ENCODE measurements at places on chromosomes 1 and 21. TPM values are rescaled to one million over a fixed set of nuclear protein-coding genes. Genes with fewer than 3 reads are reported as not detected.

PLXNA2 gene
- total RNA-seq: 5.4 TPM

DCST1 gene
- not detected for total RNA-seq

PTPN14 gene
- total RNA-seq: 49.8 TPM

UCHL5 gene
- 17.5 TPM for total RNA-seq

- H3K4me3 ChIP-seq: no peak overlapping the region
- H3K4me1 ChIP-seq: peaks cover 34% of the 10 kb centered on the region
- no peak overlapping the region for H3K27ac ChIP-seq
- H3K36me3 ChIP-seq: 0 out of 2 replicates have a peak, but pooled peaks cover 6% of the 10 kb centered on the region
- no peak for DNase-seq
Measured at GRCh38 chr1:201643835-201644104, 104.8 kb downstream of the NAV1 start.

DNA sequence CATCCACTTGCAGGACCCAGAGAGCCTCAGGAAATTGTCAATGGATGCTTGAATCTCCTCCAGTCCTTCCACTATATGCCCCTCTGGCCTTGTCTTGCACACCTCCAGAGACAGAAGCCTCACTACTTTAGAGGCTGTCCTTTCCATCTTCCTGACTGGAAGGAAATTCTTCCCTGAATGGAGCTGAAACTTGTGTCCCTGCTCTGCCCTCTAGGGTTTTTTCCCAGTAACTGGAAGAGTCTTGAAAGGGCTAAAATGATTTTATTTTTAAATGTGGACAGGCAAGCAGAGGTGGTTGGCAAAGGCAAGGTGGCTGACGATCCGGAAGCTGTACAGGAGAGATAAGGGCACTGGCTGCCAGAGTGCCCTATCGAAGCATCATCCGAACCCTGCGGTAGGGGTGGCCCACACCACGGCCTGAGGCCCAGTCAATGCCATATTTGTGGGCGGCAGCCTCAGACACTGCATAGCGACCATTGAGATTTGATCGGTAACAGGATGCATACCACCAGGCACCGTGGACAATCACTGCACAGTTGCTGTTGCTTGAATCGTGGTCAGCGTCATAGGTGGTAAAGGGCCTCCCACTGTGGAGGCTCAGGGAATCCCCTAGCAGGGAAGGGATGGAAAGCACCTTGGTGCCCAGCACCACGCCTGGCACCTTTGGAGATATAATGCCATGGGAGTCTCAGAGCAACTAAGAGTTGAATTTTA is 2.3 kb upstream of the MAP3K6 start:
- DNase-seq: peak; percentile 53
- H3K36me3 ChIP-seq: no peaks in the 10 kb centered on the region
- no peak overlapping the region for H3K27ac ChIP-seq
- H3K27me3 ChIP-seq: no peaks in the 10 kb centered on the region
- H3K4me3 ChIP-seq: no peak overlapping the region
- H3K4me1 ChIP-seq: peaks cover 15% of the 10 kb centered on the region

GRCh38 chr1:230500063-230500462 is 73.9 kb upstream of the PGBD5 start:
- no peaks in the 10 kb centered on the region for H3K36me3 ChIP-seq
- no peak for DNase-seq
- no peaks in the 10 kb centered on the region for H3K4me1 ChIP-seq

DNA sequence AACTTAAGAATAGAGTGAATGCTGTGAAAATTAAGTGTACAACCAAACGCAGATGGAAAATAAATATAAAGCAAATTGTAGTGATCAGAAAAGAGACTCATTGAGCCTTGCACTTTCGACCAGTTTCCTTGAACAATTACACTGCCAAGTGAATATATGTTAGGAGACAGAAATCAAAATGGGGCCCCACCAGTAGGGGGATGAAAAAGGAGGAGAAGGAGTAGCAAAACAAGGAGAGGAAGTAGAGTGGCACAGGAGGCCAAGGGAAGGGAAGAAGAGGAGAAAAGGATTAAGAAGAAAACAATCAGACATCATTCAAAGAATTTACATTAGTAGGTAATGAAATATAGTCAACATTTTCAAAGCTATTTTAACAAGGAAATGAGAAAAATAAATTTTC is 1770.6 kb downstream of the PLA2G4A start:
- no peak overlapping the region for H3K27ac ChIP-seq
- DNase-seq: no peak
- H3K4me3 ChIP-seq: no peak overlapping the region
- H3K27me3 ChIP-seq: no peaks in the 10 kb centered on the region
- no peaks in the 10 kb centered on the region for H3K4me1 ChIP-seq

- no peak overlapping the region for H3K27ac ChIP-seq
- peaks cover 4% of the 10 kb centered on the region for H3K4me1 ChIP-seq
- H3K36me3 ChIP-seq: no peaks in the 10 kb centered on the region
- no peak for DNase-seq
- no peaks in the 10 kb centered on the region for H3K27me3 ChIP-seq
- no peak overlapping the region for H3K4me3 ChIP-seq
Measured at GRCh38 chr1:198939956-198940355, 301.1 kb downstream of the PTPRC start.

GRCh38 chr1:40377512-40377911 is 4.0 kb downstream of the SMAP2 start:
- H3K4me3 ChIP-seq: no peak overlapping the region
- H3K4me1 ChIP-seq: peaks cover 39% of the 10 kb centered on the region

DNA sequence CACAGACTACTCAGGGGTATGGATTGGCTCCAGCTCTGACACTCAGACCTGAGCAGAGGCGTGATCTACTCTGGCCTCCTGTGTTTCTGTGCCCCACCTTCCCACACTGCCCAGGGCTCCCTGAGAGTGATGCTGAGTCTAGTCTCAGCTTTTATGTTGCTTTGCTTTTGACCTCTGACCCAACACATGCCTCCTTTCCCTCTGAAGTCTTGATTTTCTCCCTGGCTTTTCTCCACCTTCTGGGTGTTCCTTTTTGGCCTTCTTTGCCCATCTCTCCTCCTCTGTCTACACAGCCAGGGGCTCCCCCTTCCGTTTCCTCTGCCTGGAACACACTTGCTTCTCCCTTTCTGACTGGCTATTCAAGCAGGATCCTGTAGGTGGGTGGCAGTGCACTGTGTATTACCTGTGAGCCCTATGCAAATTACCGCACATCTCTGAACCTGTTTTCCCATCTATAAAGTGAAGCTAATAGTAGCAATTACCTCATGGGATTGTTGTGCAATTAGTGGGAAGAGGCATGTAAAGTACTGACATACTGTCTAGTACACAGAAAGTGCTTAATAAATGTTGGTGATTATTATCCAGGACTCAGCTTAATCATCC is 13.7 kb upstream of the MEX3A start:
- no peaks in the 10 kb centered on the region for H3K36me3 ChIP-seq
- DNase-seq: peak; percentile 34
- H3K4me3 ChIP-seq: no peak overlapping the region
- no peaks in the 10 kb centered on the region for H3K27me3 ChIP-seq

- peaks cover 40% of the 10 kb centered on the region for H3K4me1 ChIP-seq
- no peak overlapping the region for H3K27ac ChIP-seq
- H3K36me3 ChIP-seq: no peaks in the 10 kb centered on the region
- no peaks in the 10 kb centered on the region for H3K27me3 ChIP-seq
- no peak overlapping the region for H3K4me3 ChIP-seq
Measured at GRCh38 chr1:9062846-9063245, 6.6 kb downstream of the SLC2A5 start.

DNA sequence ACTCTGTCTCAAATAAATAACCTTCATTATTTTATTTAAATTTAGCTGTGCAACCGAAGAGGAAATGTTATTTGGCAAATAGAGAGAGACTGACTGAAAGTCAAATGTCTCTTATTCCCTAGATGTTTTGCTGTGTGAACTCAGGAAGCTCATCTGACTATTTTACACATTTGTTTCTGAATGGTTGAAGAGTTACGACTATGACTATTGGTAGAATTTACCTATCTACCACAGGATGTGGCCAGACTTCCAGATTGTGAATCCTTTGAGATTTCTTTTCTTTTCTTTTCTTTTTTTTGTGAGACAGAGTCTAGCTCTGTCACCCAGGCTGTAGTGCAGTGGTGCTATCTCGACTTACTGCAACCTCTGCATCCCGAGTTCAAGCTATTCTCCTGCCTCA is 5.3 kb upstream of the SDE2 start:
- H3K4me3 ChIP-seq: no peak overlapping the region
- H3K36me3 ChIP-seq: no peaks in the 10 kb centered on the region
- peaks cover 14% of the 10 kb centered on the region for H3K4me1 ChIP-seq
- no peaks in the 10 kb centered on the region for H3K27me3 ChIP-seq

Data from GM23248 (cell line).